Astrocyte (in vitro differentiated cells and primary cell): ENCODE measurements at places on chromosomes 12 and 14. TPM values are rescaled to one million over a fixed set of nuclear protein-coding genes. Genes with fewer than 3 reads are reported as not detected.

INSM2 gene
- not detected in 2 replicates for total RNA-seq

KRT75 gene
- not detected in 2 replicates for total RNA-seq

NFATC4 gene
- total RNA-seq: 61.9 and 73.9 TPM in 2 replicates

SLC25A21 gene
- 1.5 and 2.8 TPM in 2 replicates for total RNA-seq
